ENCODE measurements at places on chromosomes 2 and 18.

DNA sequence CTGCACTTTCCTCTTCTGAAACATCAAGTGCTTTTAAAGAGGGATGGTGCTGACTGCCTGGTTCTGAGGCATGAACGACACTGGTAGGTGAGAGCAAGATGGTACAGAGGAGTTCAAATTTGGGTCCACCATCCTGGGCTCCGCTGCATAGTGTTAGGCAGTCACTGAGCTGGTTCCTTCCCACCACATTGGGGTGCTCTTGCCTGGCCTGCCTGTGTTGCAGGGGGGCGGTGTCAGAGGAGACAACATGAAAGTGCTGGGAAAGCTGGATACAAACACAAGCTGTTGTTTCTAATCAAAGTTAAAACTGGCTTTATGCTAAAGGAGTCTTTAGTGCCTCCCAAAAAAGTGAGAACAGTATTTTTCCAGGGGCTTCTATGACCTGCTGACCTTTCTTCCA lies 258.1 kb downstream of the GBX2 start:
- no peak for DNase-seq

DNA sequence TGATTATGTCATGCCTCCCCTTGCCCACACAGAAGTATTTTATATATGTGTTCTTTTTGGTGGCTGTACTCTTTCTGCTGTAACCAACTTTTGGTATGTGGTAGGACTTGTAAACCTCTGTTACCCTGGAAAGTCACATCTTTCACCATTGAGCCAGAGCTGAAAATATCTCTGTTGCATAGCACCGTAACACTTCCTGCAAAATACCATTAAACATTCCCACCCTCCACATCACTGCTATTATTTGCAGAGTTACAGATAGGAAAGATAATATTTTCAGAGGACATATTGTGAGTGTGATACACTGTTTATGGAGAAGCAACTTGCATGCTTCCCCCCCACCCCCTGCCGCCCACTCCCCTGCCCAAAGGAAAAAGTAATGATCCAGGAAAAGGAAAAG lies 44.8 kb downstream of the CAB39 start:
- DNase-seq = no peak

- no peak for DNase-seq
Measured at GRCh38 chr2:98731894-98732349, 990 bp upstream of the MGAT4A start.

DNA sequence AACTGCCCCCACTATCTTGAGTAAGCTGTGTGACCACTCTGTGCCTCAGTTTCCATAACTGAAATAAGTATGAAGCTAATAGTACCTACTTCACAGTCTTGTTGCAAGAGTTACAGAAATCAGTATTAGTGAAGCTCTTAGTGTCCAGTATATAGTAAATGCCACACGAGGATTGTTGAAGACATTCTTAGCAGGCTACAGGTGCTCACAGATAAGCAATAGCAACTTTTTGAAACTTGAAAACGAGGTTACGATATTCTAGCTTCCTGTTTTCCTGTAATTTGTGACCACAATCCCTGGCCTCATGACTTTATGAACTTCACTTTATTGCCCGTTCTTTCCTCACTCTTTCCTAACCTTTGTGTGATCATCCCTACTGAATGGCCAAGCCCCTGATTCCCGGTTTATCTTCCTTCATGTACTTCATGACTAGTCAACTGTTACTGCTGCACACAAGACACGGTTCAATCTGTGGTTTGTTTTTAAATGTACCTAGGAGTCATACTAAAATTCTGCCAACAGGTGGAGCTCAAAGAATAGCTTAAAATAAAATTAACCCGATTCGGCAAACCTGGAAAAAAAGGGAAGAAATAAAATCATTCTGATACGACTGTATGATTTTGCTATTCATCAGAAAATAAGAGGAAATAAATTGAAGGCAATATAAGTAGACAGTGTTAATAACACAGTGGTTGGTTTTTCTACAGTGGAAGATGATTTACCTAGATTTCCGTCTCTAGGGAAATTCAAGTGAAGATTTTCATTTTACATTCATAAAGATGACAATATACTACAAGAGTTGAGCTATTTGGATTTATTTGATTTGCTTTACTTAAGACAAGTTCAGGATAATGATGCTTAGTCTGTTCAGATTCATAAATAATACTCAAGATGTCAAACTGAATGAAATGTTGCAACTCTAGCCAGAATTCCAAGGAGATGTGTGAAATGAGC lies 38.1 kb upstream of the STAT1 start:
- peak; percentile 44 for DNase-seq

GRCh38 chr2:39663187-39663930 lies 2.4 kb upstream of the TMEM178A start:
- DNase-seq = no peak

DNA sequence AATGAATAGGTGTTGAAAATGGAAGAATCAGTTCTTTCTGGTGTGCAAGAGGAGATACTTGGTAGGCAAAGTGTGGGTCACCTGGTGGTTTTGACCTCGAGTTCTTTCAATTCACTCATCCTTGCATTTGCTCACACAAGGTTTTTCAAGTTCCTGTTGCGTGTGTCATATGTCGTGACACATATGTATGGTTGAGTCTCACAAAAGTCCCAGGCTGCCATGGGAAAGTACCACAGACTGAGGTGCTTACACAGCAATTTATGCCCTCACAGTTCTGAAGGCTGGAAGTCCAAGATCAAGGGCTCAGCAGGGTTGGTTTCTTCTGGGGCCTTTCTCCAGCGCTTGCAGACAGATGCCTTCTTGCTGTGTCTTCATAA lies 64.4 kb downstream of the NCK2 start:
- no peak for DNase-seq

DNA sequence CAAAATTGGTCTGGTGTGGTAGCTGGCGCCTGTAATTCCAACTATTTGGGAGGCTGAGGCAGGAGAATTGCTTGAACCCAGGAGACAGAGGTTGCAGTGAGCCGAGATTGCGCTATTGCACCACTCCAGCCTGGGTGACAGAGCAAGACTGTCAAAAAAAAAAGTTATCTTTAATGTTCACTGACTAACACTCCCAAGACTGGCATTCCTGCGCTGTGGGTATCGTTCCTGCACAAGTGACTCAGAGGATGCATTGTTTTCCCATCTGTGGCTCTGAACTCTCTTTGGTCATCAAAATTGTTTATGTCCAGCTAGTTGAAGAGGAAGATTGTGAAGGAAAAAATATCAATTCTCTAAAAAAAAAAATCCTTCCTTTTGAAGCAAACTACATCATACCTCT lies 539.0 kb downstream of the SOX11 start:
- DNase-seq = no peak

- no peak for DNase-seq
Measured at GRCh38 chr2:227010433-227010832, 153.6 kb downstream of the COL4A4 start.

GRCh38 chr2:207506426-207506825 lies 23.3 kb upstream of the CREB1 start:
- DNase-seq = no peak

GRCh38 chr2:63093502-63093901 lies 42.9 kb downstream of the OTX1 start:
- DNase-seq = no peak

- DNase-seq = no peak
Measured at GRCh38 chr2:229784791-229785190, 70.4 kb upstream of the DNER start.

DNA sequence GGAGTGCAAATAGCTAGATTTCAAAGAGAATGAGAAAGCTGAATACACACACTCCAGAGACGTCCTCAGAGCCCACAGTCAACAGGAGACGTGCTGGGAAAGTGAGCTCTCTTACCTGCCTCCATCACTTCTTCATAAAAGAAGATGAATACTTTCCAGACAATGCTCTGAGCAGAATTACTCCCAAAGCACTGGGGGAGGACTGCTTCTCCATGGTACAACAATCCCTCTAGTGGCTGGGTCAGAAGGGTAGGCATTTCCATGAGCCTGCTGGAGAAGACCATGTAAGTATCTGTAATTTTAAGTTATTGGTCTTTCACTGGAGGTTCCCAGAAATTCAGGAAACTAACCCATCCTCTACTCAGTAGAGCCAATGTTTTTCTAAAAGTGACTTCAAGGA lies 190.3 kb downstream of the RBM43 start:
- no peak for DNase-seq

GRCh38 chr2:78318275-78318674 lies 707.2 kb upstream of the REG3G start:
- DNase-seq = no peak

- no peak for DNase-seq
Measured at GRCh38 chr2:12718711-12719399, 2.1 kb downstream of the TRIB2 start.

DNA sequence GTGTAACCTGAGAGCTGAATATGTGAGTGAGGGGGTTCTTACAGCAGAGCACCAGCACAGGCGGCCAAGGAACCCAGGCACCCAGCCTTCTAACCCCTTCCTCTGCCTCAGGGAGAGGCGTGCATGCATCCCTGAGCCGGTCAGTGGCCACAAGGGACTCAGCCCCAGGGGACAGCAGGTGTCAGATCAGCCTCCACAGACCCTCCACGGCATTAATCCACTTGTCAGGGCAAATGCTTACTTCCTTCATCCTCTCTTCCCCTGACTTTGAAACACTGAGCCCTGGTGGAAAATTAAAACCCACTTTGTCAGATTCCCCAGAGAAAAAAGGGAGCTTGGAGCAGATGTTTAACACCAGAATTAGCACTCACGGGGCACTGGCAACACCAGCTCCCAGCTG lies 60.5 kb upstream of the SMAD2 start:
- no peak for DNase-seq

DNA sequence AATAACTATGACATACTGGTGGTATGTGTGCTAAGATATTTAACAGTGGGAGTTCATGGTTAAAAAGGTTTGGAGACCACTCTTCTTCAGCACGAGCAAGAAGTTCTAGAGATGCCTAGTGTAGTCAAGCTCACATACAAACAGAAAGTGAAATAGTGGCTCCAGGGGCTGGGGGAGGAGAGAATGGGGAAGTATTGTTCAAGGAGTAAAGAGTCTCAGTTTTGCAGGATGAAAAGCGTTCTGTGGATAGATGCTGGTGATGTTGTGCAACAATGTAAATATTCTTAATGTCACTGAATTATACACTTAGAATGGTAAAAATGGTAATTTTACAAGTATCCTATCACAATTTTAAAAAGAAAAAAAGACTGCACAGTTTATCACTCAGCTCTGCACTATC lies 29.0 kb upstream of the EPAS1 start:
- no peak for DNase-seq

GRCh38 chr2:161576421-161576820 lies 47.8 kb upstream of the SLC4A10 start:
- peak; percentile 30 for DNase-seq

DNA sequence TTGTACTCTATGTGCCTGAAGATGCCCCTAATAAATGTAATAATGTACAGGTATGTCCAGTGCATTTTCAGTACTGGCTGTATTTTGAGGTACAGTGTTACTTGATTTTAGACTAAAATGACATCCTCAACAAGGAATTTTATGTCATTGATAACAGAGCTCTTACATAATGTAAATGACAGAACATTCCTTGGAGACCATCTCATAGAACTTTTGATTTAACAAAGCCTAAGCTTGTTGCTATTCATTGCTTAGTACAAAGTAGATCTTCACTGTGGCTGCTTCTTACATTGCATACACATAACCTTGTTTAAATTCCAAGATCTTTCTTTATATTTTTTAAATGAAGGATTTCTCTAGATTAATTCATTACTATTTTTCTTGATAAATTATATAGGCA lies 24.1 kb downstream of the DYNC1I2 start:
- no peak for DNase-seq
